ENCODE measurements at places on chromosomes 7 and 10.

DNA sequence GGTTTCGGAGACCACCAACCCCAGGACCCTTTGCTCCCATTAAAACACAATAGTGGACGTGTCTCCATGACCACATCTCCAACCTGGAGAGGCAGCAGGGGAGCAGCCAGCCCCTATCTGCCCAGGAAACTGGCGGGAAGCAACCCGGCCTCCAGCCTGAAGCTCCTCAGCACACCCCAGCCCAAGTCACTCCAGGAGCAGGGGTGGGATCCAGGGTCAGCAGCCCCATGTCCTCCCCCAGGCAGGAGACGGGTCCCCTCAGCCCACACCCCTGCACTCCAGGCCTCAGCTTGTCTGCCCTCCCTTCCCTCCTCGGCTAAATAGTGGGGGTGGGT is 601 bp downstream of the ADAM8 start:
- DNase-seq: no peak

GRCh38 chr7:100888291-100888987 is 1.1 kb downstream of the UFSP1 start:
- no peak for DNase-seq

DNA sequence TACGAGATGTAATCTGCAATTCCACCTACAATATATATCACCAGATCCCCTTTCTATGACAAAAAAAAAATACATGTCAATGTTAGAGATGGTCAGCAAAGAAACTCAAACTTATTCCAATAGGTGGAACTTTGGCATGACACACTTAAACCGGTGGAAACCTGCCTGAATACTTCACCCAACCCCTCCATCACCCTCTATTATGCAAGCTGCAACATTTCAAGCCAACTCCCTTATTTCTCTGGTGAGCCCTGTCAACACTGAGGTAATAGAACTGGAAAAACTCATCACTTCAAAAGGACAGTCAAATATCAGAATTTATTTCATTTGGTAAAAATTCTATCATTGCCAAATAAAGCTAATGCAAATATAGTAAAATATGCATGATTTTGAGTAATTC is 3.6 kb downstream of the ZNF438 start:
- no peak for DNase-seq

DNA sequence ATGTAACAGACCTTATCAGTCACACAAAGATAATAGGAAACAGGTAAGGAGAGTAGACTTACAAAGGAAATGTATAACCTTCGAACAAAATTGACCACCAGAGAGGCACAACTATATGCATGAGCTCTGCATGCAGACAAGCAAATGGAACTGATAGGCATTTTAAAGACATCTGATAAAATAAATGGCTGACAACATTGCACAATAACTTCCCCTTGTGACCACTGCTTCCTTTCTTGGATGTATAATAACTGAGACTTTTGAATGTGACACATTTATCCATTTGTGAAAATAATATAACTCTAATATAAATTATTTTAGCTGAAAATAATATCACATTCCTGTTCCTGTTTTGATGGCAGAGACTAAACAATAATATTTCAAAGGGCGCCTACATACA is 654.2 kb upstream of the STEAP1 start:
- DNase-seq: no peak

GRCh38 chr7:2386964-2387669 is 16.3 kb upstream of the CHST12 start:
- no peak for DNase-seq

Measured in CD4-positive, alpha-beta T cell treated with Interleukin-21 for 1 hour (primary cell).